HuH-7 (cell line): ENCODE measurements at places on chromosomes 13 and 19.

DNA sequence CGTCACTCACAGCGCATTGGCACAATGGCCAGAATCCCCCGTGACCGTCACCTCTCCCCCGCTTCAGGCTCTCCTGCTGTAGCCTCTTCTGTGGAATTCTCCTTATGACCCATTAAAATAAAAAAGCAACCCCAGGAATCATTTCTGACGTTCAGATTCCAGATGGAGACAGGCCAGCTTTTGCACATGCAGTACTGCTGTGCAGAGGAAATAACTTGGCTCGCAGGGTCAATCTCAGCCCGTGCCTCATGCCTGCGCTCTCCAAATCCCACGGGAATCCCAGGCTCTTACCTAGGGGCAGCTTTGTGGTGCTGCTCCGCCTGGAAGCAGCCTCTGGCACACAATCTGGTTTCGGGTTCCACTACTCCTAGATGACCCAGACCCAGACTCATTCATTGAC, 32.7 kb upstream of the SOX1 start:
- DNase-seq, result no peak

DNA sequence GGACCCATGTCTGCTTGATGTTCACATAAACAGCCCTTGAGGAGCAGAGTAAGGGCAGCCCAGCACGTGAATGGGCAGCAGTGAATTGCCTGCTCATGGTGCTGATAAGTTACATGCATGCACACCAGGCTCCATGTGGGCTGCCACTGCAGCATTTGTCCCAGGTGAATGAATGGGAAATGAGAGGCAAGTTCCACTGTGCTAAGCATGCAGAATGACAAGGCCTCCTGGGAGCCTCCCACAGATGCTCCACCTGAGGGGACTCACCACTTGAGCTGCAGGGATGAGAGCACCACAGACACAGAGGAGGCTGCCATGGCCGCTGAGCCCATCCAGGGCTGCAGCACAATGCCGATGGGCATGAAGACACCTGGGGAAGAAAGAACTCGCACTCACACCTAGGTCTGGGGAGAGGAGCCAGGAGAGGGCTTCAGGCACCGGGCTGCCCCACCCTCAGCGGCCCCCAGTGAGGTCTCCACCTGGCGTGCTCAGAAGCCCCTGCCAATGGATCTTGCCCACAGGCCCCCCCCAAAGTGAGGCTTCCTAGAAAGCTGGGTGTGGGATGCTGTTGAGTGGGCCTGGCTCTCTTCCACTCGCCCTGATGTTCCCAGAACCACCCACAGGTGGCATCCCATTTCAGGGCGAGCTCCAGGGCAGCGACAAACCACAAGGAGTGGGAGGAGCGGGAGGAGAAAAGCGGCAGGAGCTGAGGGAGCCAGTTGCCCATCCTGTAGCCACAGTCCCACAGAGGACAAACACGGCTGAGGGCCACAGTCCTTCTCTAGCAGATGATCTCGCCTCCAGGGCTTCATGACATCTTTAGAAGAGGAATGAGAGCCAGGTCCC, 73.8 kb downstream of the CCDC70 start:
- peak; percentile 39 for DNase-seq

DNA sequence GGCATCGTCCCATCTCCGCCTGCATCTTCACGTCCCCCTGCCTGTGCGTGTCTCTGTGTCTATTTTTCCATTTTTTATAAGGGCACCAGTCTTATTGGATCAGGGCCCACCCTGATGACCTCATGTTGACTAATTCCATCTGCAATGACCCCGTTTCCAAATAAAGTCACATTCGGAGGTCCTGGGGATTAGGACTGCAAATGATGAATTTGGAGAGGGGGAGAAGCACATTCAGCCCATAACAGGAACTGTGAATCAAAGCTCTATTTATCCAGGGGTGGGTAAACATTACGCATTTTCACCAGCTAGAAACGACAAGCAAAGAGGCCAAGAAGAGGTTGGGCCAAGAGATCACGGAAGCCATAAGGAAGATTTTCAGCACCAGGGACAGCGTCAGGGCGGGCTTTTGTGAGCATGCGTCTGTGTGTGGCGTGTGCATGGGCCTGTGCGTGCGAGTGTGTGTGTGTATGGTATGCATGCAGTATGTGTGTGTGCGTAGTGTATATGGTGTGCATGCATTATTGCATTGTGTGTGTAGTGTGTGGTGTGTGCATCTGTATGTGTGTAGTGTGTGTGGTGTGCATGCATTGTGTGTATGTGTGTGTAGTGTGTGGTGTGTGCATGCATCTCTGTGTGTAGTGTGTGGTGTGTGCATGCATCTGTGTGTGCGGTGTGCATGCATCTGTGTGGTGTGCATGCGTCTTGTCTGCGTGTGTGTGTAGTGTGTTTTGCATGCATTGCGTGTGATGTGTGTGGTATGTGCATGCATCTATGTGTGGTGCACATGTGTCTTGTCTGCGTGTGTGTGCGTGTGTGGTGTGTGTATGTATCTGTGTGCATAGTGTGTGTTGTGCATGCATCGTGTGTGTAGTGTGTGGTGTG, 19.6 kb downstream of the CELF5 start:
- DNase-seq, result no peak

GRCh38 chr13:66113882-66114526, 1116.1 kb downstream of the PCDH9 start:
- no peak for DNase-seq

GRCh38 chr13:72643311-72643989, 84.0 kb downstream of the MZT1 start:
- peak; percentile 20 for DNase-seq
